ENCODE measurements at places on chromosomes 3 and 15.

DNA sequence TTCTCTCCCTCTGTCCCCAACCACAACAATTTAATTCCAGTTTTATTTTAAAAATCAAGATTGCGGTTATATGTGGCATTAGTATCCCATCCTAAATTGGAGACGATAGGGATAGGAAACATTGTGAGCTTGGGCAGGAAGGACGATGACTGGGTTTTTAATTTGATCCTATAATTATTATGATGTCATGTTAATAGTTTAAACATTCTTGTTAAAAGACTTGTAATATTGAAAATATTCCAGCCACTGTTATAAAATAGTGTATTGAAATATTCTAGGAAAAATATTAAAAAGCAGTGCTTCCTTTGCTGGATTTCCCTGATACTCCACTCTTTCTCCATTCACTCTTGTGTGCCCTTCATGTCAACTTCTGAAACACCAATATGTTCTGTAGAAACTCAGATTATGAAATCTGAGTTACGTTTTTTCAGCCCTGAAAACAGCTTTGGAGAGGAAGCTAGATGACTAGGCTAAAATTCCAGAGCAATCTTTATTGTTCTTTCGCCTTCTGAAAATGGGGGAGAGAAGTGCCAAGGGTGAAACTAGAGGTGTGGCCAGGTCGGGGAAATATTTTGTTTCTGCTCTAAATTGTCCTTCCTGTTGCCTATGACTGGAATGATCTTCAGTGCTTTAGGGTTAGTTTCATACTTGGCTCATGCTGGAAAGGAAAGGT lies 46.1 kb upstream of the MAP3K13 start:
- no peak for DNase-seq

DNA sequence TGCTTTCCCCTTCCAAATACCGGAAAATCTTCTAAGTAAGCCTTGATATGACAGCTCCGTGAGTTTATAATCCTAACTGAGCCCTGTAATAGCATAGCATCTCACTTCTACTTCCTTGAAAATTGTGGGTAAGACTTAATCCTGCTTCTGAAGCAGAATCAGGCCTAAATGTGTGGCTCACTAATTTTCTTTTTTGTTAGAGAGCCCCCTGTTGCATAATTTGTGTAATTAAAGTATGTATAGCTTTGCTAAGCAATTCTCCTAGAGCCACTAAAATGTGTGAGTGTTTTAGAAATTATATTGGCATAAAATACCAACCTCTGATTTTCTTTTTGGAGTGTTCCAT lies 304.4 kb downstream of the FGF12 start:
- DNase-seq: peak; percentile 1

- DNase-seq: no peak
These were observed 8.5 kb downstream of the MYO5C start for GRCh38 chr15:52287114-52287513.

DNA sequence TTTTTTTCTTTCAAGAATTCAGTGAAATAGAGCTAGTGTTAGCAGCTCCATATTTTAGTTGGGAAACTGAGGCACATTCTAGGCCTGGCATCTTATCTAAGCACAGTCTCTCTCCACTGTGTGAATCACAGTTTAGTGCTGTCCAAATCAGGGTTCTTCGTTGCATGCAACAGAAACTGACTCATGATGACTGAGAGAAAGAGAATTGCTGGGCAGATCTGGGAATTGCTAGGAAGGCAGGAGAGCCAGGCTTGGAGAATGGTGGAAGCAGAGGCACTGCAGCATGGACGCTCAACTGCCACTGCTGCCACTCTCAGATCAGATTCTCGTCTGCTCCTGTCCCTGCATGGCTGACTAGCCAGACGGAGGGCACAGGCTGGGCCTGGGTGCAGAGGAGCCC lies 40.7 kb upstream of the CHST2 start:
- DNase-seq: peak; percentile 46
